C1 segment of cervical spinal cord (tissue), 14 donors: ENCODE measurements at places on chromosomes 1 and 21.
A peak's percentile ranks its signal among the peaks of the same experiment; 100 is the strongest.

- no peak for DNase-seq
Observed at GRCh38 chr1:29912425-29912824, 676.1 kb downstream of the PTPRU start.

GRCh38 chr1:201356701-201357100, 20.8 kb downstream of the TNNT2 start:
- no peak for DNase-seq

GRCh38 chr1:178725466-178726086, 532 bp downstream of the RALGPS2 start:
- peak; percentile 39 for DNase-seq

- no peak for DNase-seq
Observed at GRCh38 chr1:93448983-93449804, 1.3 kb downstream of the FNBP1L start.

GRCh38 chr1:111671852-111672251, 52.3 kb downstream of the RAP1A start:
- DNase-seq, result no peak

DNA sequence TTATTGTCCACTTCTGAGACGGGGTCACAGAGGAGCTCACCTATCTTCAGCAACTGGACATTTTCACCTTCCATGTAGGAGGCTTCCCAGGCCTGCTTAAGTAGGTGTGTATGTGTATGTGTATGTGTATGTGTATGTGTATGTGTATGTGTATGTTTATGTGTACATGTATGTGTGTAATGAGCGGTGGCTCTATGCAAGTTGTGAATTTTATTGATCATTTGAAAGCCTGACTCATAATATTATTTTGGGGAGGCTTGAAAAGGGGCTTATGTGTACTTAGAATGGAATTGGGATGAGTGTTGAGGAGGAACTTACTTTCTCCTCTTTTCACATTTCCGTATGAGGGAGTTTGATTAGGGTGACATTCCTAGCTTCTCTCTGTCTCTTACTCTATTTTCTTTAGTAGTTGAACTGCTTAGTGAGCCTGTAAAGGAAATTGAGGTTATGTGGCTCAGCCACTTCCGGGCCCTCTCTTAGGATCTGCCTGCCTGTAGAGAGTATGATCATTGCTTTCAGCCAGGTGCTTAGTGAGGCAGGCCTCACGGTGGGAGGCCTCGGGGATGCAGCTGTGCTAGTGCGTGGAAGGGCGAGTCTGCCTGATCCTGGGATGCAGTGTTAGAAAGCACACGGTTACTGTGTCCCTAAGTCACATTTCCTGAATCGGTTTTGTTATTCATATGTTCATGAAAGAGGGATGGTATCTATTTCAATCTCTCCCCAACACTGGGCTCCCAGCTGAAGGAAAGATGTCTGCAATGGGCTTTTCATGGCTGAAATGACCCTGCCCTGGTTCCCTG, 61.0 kb downstream of the IER5 start:
- no peak for DNase-seq

DNA sequence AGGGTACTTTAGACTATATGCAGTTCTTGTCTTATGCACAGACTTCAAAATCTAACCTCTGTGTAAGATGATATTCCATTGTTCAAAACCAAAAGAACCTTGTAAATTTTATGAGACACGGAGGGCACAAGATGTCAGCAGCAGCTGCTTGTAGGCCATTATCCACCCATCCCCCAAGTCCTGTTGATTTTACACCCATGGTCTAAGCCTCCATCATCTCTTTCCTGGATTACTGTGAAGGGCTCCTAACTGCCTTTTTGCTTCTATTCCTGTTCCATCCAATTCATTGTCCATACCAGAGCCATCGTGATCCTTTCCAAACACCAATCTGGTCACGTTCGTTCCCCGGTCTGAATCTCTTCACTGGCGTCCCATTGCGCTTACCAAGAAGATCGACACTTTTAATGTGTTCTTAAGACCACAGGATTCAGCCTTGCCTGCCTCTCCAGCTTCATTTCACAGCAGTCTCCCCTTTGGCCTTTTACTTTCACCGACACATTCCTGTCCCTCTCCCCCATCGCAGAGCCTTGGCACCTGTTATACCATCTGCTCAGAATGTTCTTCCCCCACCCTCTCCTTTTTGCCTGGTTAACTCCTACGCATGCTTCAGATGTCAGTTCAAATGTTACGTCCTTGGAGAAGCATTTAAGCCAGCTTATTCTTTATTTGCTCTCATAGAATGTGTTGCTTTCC, 107.3 kb upstream of the POU3F1 start:
- DNase-seq, result no peak

DNA sequence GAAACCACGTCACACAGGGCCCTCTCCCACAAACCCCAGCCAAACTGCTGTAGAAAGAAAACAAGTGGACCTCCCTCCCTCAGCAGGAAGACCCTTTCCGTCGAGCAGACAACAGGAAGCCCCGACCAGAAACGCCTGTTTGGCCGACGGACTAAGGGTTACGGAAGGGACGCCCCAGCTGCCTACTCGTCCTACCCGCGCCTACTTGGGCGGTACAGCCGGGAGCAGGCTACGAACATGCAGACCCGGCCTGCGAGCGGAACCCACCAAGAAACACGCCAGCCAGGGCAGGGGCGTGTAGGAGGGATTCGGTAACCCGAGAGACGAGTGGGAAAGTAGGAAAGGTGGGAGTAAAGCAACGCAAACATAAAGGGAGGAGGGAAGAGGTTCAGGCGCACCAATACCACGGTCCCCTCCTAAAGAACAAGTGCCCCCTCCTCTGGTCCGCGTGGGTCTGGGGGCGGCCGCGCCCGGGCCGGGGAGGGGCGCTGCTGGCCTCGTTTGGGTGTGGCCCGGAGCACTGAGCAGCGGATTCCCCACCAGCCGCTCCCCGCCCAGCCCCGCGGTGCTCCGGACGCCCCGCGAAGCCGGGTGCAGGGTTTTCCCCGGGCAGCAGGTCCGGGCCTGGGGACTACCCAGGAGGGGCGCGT, 450 bp downstream of the S100A10 start:
- DNase-seq, result no peak

DNA sequence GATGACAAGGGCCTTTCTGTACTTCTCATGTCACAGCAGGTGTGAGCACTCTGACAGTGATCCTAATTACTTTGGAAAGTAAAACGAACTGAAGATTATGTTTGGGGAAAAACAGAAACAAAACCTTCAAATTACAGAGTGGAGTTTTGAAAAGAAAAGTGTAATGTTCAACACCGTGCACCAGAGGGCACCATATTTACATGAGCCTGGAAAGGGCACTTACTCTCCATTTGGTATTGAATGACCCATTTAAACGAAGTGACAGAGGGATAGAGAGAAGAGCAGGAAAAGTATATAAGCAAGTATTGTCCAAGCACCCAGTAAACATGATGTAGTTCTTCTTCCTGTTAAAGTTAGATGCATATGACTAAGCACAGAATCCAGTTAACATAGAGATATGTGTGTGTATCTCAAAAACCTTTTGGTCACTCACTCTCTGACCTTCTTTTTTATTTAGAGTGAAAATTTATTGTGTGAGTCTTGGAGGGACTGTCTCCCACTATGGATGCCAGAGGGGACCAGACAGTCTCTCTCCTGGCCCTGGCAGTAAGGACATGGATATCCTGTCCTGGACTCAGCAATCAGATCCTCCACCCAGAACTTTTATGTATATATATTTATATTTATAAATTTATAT, 3.8 kb upstream of the RGSL1 start:
- DNase-seq, result no peak

DNA sequence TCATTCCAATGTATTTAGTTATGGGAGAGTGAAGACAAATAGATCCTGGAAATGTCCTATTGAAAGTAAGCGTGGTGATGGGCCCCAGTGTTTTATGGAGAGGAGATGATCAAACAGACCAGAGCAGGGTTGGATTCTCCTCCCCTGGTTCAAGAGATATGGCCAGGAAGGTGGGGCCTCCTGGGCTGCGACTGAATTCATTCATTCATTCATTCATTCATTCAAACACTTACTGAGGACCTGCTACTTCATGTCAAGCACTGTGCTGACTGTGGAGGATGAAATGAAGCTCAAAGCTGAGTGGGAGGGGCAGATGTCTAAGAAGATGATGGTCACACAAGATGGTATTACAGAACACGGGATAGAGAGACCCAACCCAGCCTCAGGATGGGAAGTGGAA, 71.5 kb upstream of the TNR start:
- no peak for DNase-seq

GRCh38 chr21:25409978-25410377, 197.3 kb downstream of the MRPL39 start:
- DNase-seq, result no peak

- no peak for DNase-seq
Observed at GRCh38 chr1:165485716-165486115, 40.8 kb upstream of the RXRG start.

GRCh38 chr1:118154220-118154619, 30.8 kb downstream of the SPAG17 start:
- DNase-seq, result no peak

- DNase-seq, result no peak
Observed at GRCh38 chr1:28592321-28593071, 431 bp downstream of the RAB42 start.
